ENCODE measurements at places on chromosomes 4 and X.

GRCh38 chrX:16120431-16120830, 2.9 kb upstream of the GRPR start:
- no peak for DNase-seq

DNA sequence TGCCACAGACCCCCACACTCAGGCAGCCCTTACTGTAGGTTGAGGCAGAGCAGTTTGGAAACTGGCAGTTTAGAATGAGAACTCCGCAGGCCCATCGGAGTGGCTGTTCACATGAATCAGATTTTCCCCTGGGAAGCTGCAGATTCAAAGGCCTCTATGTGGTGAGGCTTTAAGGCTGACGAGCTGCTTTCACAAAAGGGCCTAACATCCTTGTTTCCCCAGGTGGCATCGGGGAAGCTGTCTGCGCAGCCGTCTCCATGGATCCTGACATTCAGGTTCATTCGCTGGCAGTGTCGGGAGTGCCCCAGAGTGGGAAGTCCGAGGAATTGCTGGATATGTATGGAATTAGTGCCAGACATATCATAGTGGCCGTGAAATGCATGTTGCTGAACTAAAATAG, 33.7 kb downstream of the TKTL1 start:
- DNase-seq, result no peak

- DNase-seq, result no peak
These were observed 190.6 kb downstream of the MID1IP1 start for GRCh38 chrX:38991656-38992440.

- DNase-seq, result no peak
These were observed 15.7 kb downstream of the FAM184B start for GRCh38 chr4:17765514-17766286.

GRCh38 chr4:165668694-165669093, 204.3 kb upstream of the TLL1 start:
- no peak for DNase-seq

GRCh38 chr4:26931451-26931850, 70.8 kb downstream of the STIM2 start:
- no peak for DNase-seq
